ENCODE measurements at places on chromosomes 13 and 19.

DNA sequence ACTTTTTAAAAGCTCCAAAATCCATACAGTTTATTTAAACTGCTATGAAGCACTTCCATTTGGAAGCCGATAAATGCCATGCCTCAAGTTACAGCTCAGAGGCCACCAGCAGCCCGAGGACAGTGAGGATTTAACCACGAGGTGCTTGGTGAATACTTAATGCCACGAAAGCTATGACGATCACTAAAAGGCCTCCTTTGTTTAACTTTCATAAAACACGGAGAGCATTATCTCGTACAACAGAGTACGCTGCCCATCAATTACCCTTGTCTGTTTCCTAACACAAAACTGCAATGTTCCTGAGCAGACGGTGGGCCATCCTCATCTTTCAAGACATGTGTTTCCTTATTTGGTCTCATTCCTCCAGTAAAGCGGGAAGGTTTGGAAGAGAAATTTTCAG lies 58.4 kb downstream of the PEPD start:
- no peak for DNase-seq

- no peak for DNase-seq
Measured at GRCh38 chr19:31448221-31448657, 99.0 kb upstream of the TSHZ3 start.

DNA sequence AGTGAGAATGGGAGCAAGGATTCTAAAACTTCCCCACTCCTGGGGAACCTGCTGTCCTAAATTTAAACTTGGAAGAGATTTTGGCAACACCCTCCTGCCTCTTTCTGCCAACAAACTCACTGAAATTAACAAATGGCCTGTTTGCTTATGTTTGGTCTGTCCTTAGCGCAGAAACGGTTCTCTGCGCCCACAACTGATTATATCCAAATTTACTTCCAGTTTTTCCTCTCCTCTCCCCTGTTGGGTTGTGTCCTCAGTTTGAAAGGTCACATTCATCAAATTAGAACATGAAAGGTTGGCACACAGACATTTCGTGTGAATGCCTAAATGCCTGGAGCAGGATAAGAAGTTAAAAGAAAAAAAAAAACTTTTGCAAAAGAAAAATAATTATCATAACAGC lies 56.4 kb upstream of the MRI1 start:
- DNase-seq = no peak

GRCh38 chr13:80684217-80684991 lies 343.5 kb upstream of the SPRY2 start:
- DNase-seq = no peak

- no peak for DNase-seq
Measured at GRCh38 chr19:54077334-54077733, 3.8 kb downstream of the TARM1 start.

DNA sequence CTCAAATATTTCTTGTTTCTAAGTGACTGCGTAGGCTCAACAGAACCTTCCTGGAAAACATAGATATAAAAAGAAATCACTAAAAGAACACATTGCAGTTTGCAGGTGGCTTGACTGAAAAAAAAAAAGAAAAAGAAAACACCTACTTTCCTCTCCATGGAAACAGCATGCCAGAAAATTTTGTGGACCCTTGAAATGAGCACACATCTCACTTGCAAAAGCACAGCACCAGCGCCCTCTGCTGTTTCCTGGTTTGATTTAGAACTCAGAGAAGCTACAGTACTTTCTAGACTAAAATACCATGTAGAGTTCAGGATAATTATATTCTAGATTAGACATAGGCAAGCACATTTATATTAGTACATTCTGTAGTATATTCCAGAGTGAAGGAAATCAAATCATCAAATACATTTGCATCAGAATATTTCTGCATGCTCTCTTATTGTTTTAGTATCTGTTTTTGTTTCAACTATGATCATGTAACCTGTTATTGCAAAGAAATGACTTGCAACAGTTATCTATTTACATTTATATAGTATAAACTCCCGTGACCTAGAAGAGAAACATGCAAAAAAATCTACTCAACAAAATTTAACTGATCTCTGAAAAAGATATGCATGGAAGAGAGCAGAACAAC lies 22.3 kb upstream of the XPO4 start:
- DNase-seq = peak; percentile 33

- no peak for DNase-seq
Measured at GRCh38 chr13:80168089-80168850, 172.7 kb downstream of the SPRY2 start.

DNA sequence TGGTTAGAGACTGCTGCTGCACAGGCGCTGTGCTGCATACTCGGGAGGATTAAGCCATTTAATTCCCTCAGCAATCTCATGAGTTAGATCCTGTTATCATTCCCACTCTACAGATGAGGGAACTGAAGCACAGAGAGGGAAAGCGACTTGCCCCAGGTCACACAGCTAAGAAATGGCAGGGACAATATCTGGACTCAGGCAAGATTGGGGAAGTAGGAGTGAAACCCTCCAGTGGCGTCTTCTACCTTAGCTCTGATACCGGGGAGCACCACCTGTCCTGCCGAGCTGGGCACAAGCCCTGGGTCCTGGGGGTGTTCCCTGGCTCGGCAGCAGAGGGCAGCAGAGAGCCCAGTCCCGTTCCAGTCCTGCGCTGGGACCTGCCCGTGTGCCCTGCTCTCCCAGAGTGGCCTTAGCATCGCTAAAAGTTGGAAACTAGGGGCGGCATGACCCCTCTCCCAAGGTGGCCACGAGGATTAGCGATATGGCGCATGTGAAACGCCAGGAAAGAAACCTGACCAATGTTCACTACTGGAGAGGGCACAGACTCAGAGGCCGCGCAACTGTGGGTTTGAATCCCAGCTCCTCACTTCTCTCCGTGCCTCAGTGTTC lies 20.5 kb downstream of the CYTH2 start:
- DNase-seq = no peak

DNA sequence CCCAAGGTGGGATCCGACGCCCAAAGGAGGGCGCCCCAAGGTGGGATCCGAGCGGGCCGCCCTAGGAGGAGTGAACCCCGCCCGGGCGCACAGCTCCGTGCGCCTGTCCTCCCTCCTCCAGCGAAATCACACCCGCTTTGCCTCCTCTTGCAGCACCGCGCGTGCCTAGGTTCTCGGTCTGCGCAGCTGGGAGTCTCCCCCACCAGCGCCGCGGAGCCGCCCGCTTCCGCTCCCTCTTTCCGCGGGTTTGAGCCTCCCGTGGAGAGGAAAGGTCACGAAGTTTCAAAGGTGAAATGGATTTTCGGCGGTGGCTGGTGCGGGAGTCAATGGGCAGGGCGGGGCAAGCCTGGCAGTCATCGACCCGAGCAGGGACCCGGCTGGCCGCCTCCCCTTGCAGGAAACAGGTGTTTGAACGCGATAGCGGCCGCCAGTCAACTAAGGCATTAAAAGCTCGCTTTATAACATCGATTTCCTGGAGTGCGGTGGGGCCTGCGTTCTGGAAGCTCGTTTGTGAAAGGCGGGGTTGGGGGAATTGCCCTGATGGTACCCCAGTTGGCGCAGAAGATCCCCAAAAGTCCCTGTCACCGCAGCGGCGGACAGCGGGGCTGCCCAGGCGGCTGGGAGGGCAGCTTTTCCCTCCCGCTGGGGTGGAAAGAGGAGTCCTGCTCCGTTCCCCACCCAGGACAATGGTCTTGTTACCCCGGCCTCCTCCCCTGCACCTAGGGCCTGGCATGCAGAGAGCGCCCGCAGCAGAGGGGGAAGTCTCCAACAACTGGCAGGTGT lies 9.0 kb upstream of the SOX1 start:
- no peak for DNase-seq

- DNase-seq = no peak
Measured at GRCh38 chr13:27592865-27593264, 27.5 kb downstream of the LNX2 start.

DNA sequence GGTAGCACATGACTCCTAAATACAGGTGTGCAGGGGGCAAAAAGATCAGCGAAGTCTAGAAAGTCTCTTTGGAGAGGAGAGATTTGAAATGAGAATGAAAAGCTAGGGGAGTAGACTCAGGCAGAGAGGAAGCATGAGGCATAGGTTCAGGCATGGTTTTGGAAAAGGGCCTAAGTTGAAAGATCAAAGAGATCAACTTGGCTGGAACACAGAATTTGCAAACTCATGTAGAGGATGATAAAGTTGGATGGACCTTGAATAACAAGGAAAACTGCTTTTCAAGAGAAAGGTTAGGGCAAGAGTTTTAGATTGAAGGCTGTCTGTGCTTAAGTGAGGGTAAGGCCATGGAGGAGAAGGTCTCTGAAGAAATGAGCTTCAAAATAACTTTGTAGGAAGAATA lies 47.4 kb upstream of the UBAC2 start:
- peak; percentile 61 for DNase-seq

DNA sequence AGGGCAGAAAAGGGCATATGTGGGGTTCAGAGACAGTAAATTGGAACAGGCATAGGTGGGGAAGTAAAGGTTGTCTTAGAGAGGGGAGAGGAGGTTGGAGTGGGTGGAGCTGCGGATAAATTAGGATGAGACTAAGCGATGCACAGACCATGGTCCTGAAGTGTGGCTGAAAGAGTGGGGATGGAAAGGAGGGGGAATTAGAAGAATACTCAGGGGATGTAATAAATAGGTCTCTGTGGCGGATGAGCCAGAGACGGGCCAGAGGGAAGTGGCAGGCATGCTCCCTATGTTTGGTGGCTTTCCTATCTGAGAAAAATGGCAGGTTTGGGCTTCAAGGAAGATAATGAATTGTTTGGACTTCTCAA lies 123.4 kb downstream of the OLFM4 start:
- no peak for DNase-seq

DNA sequence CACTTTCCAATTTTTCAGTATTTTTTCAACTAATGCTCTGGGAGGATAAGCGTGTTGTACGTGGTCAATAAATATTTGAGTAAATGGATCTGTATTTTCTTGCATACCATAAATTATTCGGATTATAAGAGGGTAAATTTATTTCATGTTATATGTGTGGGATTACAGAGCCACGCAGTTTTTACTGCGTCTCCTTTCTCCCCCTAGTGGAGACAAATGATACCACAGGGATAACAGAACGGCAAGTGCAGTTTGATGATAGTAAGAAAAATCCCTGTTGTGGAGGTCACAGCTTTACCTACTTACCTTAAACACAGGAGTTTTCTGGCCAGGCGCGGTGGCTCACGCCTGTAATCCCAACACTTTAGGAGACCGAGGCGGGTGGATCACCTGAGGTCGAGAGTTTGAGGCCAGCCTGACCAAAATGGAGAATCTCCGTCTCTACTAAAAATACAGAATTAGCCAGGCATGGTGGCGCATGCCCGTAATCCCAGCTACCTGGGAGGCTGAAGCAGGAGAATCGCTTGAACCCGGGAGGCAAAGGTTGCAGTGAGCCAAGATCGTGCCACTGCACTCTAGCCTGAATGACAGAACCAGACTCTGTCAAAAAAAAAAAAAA lies 16.8 kb downstream of the MBD3L2B start:
- no peak for DNase-seq

GRCh38 chr19:41939861-41940730 lies 11.8 kb upstream of the ERFL start:
- DNase-seq = peak; percentile 46

GRCh38 chr19:47436712-47437401 lies 17.5 kb upstream of the MEIS3 start:
- peak; percentile 24 for DNase-seq
